ENCODE measurements at places on chromosomes 13 and 19.

GRCh38 chr13:84130495-84131114, 248.3 kb upstream of the SLITRK1 start:
- DNase-seq = no peak

DNA sequence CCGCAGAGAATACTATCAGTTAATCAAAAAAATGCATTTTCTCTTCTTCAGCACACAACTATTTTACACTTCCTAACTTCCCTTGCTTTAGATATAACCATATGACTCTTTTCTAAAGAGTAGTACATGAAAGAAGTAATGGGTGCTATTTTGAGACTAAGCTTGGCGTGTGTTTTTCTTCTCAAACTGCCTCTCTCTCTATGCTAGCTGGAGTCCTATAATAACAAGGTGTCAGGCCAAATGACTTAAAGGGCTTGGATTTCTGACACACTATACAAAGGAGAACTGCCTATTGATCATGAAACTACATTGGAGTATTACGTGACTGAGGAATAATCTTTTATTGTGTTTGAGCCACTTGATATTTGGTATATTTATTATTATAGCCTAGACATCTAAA, 1330.1 kb upstream of the SPRY2 start:
- no peak for DNase-seq

- DNase-seq = no peak
Measured at GRCh38 chr13:53953183-53953582, 924.6 kb downstream of the OLFM4 start.

DNA sequence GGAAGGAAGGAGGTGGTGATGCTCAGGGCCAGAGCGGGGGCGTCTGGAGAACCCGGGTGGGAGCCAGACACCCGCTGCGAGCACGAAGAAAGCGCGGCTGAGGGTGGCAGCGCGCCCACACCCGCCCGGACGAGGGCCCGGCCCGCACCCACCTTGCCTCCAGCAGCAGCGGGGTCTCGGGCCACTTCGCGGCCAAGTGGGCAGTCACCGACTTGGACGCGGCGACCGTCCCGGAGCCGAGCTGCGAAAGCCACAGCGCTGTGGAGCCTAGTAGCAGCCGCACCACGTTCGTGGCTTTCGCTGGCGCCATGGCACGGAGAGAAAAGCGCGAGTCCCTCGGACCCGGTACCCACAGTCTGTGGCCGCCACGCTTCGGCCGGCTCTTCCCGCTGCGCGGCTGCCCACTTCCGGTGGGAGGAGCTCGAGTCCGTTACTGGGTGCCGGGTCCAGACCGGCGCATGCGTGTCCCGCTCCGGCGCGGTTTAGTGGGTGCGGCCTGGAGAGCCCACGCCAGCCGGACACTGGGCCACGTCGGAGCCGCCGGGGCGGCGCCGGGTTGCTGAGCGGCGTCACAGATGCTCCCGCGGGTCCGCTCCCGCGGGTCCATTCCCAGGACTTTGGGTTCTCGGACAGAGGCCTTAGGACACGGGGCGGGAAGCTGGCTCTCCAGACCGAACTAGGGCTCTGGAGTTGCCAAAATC, at the start of gene UGGT2:
Gene UGGT2, minus strand, starts transcription at position 399 of the 701 bp plus-strand sequence. Its CDS starts 89 bp downstream, at position 310.
- no peak for DNase-seq

GRCh38 chr19:9009935-9010651, at the start of gene MUC16:
MUC16 (minus strand) TSS chr19:9010409.
- no peak for DNase-seq

DNA sequence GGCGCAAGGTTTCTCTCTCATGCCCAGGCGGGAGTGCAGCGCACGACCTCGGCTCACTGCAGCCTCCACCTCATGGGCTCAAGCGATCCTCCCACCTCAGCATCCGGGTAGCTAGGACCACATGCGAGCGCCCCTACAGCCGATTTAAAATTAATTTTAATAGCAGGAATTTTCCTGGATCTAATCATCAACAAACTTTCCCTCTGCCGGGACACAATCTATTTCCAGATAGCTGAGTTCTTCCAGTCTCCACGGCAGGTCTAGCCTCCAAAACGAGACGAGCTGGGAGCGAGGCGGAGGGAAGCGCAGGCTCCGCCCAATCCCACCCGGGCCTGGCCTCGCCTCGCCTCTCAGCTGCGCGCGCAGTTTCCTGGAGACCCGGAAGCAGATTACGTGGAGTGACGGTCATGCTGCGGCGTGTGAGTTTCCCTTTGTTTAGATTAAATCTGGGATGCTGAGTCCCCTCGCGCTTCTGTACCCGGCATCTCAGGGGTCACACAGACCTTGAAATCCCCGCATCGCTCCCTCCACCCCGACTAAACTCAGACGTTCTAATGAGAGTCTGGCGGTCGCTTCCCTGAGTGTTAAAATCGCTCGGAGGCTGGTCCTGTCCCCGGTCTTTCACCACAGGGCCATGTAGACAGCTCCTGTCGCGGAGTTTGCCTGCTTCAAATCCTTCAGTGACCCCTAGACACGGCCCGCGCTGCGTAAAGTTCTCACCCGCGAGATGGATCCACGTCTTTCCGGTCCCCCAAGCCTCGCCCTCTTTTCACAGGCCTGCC, at the start of gene ZNF880:
Gene ZNF880, plus strand, starts transcription at position 365 of the 782 bp plus-strand sequence. Its CDS starts 43 bp downstream, at position 408.
- DNase-seq = peak; percentile 84

DNA sequence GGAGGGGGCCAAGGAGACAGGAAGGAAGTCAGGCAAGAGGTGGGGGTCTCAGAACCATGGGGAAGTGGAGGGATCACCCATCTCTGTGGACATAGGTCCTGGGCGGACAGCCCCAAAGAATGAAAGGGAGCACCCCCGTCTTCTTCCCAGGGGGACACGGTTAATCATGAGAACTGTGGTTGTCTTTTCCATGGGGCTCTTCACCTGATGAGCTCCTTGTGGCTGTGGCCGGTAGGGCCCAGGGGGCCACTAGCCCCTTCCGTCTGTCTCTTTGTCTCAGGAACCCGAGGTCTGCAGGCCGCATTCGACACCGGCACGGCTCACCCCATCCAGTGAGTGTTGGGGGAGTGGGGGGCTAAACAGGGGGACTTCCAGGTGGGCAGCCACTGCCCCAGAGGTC, 8.6 kb downstream of the PLPPR2 start:
- DNase-seq = no peak

DNA sequence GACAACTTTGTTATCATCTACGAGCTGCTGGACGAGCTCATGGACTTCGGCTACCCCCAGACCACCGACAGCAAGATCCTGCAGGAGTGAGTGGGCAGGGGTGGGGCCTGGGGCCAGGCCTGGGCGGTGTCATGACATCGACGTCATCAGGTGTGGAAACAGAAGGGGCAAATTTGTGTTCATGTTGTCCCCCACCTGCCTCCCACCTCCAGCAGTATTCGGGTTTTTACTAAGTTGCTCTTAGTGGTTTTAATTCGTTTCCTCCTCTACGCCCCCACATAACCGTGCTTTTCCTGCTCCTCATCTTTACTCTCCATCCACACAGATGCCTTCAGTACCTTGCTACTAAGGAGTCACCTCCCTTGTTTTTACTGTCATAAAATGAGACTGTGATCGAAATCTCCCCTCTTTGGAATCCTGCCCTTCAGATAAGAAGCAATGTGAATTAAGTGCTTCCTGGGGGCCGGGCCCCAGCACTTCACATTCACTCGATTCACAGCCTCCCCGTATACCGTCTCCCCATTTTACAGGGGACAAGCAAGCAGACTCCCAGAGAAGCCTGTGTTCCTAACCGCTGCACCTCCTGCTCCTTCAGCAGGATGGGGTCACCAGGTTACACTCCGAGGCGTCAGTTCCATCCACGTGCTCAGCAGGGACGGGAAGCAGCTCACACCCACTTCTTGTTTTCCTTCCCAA, 10.5 kb downstream of the AP1M1 start:
- peak; percentile 3 for DNase-seq

DNA sequence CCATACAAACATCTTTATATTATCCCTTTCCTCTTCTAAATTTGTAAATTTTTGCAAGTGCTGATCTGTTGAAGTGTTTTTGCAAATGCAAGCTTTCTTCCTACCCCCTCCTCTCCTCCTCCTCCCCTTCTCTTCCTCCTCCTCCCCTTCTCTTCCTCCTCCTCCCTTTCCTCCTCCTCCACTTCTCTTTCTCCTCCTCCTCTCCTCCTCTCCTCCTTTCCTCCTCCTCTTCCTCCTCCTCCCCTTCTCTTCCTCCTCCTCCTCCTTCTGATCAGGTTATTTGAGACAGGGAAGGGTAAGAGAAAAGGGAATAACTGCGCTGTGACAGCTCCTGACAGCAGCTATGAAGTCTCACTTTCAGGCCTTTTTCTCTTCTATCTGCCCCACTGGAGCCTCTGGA, 8.9 kb downstream of the TNFSF13B start:
- no peak for DNase-seq

GRCh38 chr13:28651810-28652401, 7.0 kb upstream of the POMP start:
- DNase-seq = no peak

DNA sequence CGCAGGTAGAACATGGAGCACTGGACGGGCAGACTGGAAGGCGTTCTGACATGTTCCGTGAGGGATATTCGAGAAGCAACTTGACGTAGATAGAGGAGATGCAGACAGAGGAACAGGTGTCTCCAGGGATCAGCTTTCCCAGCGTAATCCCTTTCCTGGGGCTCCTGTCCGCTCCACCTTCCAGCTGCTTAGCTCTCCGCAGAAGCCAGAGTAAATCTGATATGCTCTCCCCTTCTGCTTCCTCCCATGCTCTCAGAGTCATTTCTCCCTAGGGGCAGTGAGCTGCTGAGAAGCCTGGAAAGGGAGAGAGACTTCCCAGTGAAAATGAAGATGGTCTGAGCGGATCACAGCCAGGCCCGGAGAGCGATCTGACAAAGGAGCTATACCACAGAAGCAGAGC, 23.0 kb upstream of the OLFM4 start:
- no peak for DNase-seq

DNA sequence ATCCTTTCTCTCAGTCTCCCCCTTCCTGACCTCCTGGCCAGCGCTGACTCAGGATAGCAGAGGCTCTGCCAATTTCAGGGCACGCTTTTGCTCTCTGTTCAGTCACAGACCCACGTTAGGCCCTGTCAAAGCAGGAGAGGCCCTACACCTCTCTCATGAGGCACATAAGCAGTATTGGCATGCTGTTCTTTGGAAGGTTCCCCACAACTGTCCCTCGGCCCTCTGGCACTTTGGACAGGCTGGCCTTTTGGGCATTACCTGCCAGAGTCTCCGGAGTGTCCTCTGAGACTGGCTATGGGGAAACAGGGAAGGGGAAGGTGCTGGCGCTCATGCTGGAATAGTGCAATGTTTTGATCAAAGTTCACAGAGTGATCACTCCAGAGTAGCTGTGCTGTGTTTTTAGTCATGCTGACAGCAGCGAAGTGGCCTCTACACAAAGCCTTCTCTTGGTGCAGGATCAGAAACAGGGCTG, 23.7 kb upstream of the UBE2L5 start:
- no peak for DNase-seq

- no peak for DNase-seq
Measured at GRCh38 chr19:32196690-32197420, 148.6 kb upstream of the ZNF507 start.

- no peak for DNase-seq
Measured at GRCh38 chr13:113342820-113343691, 20.9 kb downstream of the GRTP1 start.

- no peak for DNase-seq
Measured at GRCh38 chr13:67366533-67366932, 136.4 kb upstream of the PCDH9 start.

GRCh38 chr13:93265800-93266199, 39.2 kb downstream of the GPC6 start:
- no peak for DNase-seq

GRCh38 chr13:38417241-38417640, 67.6 kb downstream of the UFM1 start:
- no peak for DNase-seq

- DNase-seq = no peak
Measured at GRCh38 chr19:30755581-30755980, 383.4 kb downstream of the ZNF536 start.

DNA sequence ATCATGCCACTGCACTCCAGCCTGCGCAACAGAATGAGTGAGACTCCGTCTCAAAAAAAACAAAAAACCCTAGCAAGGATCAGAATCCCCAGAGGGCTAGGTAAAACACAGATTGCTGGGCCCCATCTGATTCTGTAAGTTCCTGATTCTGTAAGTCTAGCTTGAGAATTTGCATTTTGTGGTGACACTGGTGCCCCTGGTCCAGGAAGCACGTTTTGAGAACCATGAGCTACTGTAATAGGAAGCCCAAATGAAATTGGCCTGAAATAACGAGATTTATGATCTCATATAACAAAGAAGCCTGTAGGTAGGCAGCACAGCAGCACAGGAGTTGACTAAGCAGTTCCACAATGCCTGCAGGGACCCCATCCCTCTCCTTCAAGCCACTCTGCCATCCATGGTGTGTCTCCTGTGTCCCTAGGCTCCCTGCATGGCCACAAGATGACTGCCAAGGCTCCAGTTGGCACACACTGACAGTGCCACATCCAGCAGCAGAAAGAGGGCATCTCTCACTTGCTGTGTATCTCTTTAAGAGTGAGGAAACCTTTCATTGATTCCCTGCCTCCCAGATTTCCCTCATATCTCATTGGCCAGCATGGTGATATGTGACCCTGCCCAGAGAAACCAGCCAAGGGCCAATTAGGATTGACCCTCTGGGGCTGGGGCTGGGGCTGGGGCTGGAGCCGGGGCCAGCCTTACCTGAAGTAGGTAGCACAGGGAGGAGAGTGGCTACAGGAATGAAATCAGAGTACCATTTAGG, 21.7 kb downstream of the SIPA1L3 start:
- DNase-seq = no peak

DNA sequence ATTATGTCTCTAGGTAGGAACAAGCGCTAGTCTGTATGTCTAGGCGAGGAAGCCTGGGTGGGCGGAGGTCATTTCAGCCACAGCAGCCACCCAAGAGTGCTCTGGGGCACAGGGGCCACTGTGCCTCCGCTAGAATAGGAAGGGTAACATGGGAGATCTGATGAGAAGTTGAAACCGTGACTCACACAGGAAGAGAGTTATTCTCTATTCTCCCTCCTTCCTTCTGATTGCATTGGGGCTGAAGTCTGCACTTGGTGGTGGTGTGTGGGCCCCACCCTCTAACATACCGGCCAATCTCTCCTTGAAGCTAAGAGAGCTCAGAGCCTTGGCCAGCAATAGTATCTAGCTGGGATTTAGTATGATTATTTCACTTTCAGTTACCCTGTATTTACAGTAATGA, 20.3 kb upstream of the GGACT start:
- DNase-seq = no peak

DNA sequence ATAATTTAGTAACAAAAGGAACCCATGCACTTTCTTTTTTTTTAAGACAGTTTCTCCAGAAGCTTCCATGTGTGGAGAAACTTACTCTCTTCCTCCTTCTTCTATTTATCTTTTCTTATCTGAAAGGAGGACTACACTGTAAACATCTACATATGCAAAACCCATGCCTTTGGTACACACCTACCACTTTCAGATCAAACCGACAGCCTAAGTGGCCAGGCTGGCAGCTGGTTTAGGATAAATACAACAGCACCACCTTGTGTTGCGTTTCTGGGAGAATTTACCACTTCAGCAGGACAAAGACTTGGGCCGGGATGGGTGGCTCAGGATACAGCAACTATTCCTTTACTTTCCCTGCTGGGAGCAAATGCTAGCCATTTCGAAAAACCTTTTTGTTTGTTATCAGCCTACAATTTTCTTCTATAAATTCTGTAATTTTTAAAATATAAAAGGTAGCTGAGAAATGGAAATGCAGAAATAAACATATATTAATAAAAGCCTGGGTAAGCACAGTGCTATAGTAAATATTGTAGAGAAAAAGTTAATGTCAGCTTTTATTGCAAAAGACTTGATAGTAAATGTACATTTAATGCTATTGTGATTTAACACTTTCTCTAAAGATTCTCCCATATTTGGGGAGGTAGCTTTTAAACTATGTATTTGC, 94.0 kb upstream of the RFC3 start:
- DNase-seq = peak; percentile 55

- no peak for DNase-seq
Measured at GRCh38 chr19:43372462-43372861, 19.0 kb downstream of the CD177 start.
